HS-5 (cell line): ENCODE measurements at places on chromosomes 4 and X.

- no peak for DNase-seq
Observed at GRCh38 chrX:9231491-9231890, 197.6 kb upstream of the FAM9B start.

- no peak for DNase-seq
Observed at GRCh38 chr4:99816545-99817308, at the start of gene DAPP1. Gene DAPP1, plus strand, starts transcription at chr4:99816827. Its CDS starts 87 bp downstream, at chr4:99816914.

DNA sequence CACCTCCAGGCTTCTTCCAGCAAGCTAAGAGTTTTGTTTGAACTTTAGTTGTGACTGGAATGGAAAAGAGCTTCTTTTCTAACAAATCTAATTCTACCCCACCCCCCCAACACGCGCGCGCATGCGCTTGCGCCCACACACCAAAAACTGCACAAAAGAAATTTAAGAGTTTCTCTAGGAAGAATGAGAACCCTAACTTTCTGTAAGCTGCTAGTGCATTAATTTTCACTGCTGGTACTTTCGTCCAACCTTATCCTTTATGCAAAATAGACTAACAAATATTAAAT is 9.0 kb upstream of the INTU start:
- DNase-seq: no peak

- DNase-seq: no peak
Observed at GRCh38 chr4:151242305-151242704, 34.7 kb upstream of the PRSS48 start.

- DNase-seq: no peak
Observed at GRCh38 chrX:150643958-150644357, 49.2 kb upstream of the MTMR1 start.

GRCh38 chr4:35525192-35525978 is 718.9 kb downstream of the ARAP2 start:
- no peak for DNase-seq

DNA sequence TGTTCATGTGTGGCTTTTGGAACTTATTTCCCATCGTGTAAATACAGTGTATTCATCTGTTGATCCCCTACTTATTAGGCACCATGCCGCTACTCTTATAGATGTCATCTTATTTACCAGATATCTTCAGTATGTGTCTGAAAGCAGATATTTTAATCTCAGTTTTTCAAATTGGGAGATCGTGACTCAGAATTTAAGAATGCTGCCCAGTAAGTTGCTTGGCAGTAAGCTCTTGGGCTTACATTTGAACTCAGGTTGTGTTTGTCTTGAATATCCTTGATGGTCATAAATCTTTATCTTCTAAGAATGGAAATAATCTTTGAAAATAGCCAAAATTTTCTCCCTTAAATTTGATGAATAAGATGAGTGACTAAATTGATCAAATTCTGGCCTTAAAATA is 45.9 kb upstream of the RPA4 start:
- no peak for DNase-seq

DNA sequence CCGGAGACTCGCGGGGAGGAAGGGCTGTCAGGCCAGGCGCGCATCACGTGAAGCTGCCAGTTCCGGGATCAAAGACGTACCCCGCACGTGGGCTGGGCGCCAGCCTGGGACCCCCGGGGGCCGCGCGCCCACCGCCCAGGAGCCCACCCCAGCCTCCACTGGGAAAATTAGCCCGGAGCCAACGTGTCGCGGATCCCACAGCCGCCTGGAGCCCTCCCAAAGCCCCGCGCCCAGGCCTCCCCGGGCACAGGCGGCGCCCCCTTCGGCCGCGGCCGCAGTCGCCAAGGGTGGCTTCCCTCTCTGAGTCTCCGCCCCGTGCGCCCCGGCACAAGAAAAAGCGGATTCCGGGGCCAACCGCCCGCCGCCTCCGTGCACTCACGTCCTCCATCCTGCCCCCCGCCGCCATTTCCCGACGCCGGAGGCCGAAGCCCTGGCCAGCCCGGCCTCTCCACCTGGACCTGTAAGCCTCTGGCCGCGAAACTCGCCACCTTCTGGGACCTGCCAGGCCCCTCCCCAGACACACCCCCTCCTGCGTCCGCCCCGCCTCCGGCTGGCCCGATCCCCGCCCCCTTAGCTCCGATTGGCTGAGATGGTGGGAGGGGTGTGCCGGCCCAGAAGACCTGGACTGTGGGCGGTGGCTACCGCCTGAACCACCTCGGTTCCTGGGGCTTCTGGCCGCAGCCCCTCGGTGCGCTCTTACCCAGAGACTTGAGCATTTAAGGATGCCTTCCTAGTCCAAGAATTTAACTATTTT is at the start of gene TMEM192:
TSS of gene TMEM192 (minus strand) at position 493 of the 754 bp plus-strand sequence. CDS start at position 406, 87 bp downstream.
- DNase-seq: peak; percentile 22

DNA sequence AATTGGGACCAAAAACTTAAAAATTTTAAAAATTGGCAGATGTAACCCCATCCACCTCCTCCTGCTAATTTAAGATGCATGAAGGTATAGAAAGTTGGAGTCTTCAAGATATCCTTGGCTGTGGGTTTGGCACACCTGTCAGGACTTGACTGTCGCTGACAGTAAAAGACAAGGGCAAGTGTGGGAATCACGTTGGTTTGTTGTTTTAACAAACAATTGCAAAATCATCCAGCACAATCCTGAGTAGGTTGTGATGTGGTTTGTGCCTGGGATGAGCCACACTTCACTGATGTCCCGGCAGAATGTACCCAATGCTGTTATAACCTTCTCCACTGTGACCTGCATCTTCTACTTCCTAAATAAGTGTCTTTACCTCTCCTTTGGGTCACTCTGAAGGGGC is 24.0 kb downstream of the HOPX start:
- DNase-seq: no peak

- DNase-seq: no peak
Observed at GRCh38 chrX:123442764-123443163, 258.7 kb downstream of the GRIA3 start.

GRCh38 chrX:112832481-112833095 is 8.0 kb downstream of the AMOT start:
- DNase-seq: no peak
